ENCODE measurements at places on chromosomes 12 and 14. TPM values are rescaled to one million over a fixed set of nuclear protein-coding genes. Genes with fewer than 3 reads are reported as not detected.

GRCh38 chr14:86938320-86938719 lies 1054.7 kb downstream of the GALC start:
- no peak for DNase-seq

GRCh38 chr12:65526311-65526710 lies 247.8 kb downstream of the MSRB3 start:
- DNase-seq: peak; percentile 86

GRCh38 chr14:99679543-99679942 lies 4.6 kb upstream of the CYP46A1 start:
- DNase-seq: no peak

- DNase-seq: peak; percentile 50
Measured at GRCh38 chr14:77406718-77407117, 16.6 kb downstream of the NOXRED1 start.

DNA sequence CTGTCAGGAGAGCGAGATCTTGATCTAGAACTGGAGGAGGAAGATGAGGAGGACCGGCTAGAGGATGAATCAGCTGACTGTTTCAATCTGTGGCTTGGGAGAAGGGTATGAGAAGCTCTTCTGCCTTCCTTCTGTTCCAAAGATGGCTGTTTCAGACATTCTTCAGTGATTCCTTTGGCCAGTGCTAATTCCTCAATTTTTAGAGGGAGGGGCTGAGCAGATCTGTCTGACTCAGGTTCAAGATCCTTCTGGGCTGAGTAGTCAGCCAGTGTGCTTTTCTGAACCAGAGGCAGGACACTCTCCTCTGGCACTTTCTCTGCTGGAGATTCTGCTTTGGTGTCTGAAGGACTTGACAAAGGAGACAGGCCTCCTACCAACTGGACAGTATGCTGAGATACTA lies 15.2 kb downstream of the ACIN1 start:
- no peak for DNase-seq

Gene PARP11
- 5.4 TPM for total RNA-seq

DNA sequence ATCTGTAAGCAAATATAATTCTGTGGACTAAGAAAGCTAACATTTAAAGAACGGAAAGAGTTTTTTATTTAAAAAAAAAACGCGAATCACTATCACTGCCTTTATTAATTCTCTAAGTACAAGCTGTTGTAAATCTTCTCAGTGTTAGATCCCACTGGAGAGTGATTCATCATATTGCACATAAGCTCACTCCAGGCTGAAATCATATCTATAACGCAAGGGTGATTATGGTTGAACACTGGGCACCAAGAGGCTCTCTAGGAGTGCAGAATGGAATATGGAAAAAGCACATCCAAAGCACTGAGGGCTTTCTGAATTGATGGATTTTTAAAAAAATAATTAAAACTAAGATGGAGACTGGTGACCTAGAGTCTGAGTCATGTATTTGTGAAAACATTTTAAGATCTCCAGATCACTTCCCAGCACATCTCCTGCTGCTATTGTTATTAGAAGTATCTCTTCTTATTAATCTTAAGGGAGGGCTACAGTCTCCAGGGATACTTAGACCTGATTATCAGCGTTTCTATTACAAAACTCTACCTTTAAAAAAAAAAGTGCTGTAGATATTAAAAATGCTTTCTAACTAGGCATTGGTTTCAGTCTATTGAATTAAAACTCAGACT lies 1106.8 kb downstream of the AACS start:
- DNase-seq: no peak

- DNase-seq: no peak
Measured at GRCh38 chr14:38808734-38809455, 294.1 kb downstream of the SEC23A start.

- no peak for DNase-seq
Measured at GRCh38 chr12:46535376-46535775, 162.8 kb upstream of the SLC38A2 start.

DNA sequence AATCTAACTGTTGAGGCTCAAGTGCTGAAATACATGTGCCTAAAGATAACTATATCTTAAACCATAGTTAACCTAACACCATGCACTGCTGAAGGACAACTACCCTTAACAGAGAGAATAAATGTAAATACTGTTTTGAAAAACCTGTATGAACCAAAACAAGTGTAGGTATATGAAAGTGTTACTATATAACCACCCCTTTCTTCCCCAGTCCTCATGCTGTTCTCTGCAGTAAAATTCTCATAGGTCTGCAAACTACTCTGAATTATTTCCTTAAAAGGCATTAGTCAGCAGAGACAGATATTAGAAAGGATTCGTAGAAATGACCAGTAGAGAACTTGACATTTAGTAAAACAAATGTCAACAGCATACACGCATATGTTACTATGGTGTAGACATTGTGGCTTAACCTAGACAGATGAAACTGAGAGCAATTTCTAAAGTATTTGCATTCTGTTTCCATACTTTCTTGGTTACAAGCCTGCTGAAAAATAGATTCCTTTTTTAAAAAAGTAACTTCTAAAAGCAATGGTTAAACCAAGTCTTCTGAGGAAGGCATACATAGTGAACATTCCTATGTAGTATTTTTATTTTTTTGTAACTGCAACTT lies 13.9 kb downstream of the CSRP2 start:
- DNase-seq: no peak

Gene PRH2
- total RNA-seq: not detected

DNA sequence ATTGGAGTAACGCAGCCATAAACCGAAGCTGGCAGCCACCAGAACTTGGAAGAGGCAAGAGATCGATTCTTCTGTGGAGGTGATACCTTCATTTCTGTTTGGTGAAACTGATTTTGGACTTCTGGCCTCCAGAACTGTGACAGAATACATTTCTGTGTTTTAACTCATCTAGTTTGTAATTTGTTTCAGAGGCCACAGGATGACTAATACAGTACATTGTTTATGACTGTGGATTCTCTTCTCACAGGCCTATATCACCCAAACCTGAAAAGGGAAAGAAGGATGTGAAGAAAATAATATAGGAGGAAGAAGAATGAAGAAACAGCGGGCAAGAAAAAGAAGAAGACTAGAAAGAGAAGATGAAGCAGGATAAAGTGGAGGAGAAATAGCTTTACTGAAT lies 263.8 kb upstream of the DIO2 start:
- DNase-seq: peak; percentile 43

Gene KRT75
- total RNA-seq: not detected

Gene STXBP6
- 4.5 TPM for total RNA-seq

Gene JPH4
- not detected for total RNA-seq

- DNase-seq: peak; percentile 98
Measured at GRCh38 chr14:96246539-96246847, 9.5 kb upstream of the BDKRB1 start.

- no peak for DNase-seq
Measured at GRCh38 chr12:107184359-107184930, 91.1 kb upstream of the CRY1 start.

GRCh38 chr12:129325566-129325965 lies 472.3 kb downstream of the GLT1D1 start:
- DNase-seq: no peak

DNA sequence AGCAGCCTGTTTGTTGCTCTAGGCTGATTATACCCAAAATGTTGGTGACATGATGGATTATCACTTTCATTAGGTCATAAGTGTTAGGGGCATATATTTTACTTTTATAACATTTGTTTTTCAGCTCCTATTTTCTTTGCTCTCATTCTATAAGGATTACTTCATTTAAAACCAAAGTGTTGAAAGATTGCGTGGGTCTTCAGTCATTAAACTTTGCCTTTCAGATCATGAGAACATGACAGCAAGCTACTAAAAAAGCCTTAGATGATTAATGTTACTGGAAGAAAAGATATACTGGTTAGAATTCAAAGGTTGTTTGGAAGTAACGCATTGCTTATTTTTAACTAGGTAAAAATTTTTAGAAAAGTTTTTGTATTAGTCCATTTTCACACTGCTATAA lies 156.8 kb downstream of the ERC1 start:
- no peak for DNase-seq

DNA sequence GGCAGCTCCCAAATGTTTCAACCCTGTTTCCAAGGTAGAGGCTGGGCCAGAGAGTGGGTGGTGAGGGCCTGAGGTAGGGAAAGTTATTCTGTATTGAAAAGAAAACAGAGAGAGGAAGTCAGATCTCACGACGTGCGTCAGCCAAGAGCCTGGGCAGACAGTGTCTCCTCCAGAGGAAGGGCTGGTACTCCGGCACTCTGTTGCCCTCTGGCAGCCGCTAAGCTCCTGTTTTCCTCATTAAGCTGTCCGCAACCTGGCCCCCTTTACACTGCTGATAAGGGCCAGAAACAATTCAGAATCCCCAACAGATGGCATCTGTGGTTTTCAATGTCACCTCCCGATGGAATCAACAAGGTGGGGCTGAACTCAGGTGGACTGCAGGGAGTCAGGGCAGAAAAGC lies 26.0 kb upstream of the LTBP2 start:
- no peak for DNase-seq

Measured in fibroblast of lung (primary cell).